ENCODE measurements at places on chromosomes 7 and 10.

DNA sequence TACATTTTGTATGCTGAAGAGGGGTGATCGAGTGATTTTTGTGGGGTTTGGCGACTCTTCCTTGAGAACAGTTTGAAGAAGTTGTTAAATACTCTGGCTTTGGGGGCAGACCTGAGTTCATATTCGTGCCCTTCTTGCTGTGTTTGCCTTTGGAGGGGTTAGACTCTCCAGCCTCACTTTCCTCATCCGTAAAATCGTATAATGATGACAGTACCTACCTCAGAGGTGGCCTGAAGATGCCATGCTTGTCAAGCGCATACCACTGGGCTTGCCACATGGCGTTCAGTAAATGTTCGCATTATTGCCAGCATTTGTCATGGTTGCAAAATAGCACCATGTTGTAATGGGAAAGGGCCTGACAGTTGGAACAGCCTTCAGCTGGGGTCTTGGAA, 1.3 kb downstream of the STK17A start:
- DNase-seq: peak; percentile 62

- peak; percentile 21 for DNase-seq
These were observed 299.1 kb downstream of the PLXNA4 start for GRCh38 chr7:132276976-132277725.

DNA sequence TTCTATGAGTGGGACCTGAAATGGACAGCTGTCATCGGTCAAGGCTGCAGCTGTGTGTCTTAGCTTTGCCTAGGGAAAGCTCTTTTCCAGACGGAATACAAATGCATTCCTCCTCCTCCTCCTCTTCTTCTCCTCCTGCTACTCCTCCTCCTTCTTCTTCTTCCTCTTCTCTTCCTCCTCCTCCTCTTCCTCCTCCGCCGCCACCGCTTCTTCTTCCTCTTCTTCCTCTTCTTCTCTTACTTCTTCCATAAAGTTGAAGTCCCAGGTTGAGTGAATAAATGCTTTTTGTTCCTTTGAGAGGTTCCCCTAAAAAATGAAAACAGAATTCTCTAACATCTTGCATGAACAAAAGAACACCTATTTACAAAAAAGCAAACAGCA, 28.7 kb downstream of the KLF6 start:
- no peak for DNase-seq

DNA sequence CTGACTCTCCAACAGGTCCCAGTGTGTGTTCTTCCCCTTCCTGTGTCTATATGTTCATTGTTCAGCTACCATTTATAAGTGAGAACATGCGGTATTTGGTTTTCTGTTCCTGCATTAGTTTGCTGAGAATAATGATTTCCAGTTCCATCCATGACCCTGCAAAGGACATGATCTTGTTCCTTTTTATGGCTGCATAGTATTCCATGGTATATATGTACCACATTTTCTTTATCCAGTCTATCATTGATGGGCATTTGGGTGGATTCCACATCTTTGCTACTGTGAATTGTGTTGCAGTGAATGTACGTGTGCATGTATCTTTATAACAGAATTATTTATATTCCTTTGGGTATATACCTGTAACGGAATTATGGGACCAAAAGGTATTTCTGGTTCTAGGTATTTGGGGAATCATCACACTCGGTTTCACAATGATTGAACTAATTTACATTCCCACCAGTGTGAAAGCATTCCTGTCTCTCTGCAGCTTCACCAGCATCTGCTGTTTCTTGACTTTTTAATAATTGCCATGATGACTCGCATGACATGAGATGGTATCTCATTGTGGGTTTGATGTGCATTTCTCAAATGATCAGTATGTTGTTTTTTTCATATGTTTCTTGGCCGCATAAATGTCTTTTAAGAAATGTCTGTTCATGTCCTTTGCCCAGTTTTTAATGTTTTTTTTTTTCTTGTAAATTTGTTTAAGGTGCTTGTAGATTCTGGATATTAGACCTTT, 60.2 kb downstream of the LSMEM1 start:
- DNase-seq: peak; percentile 40

- DNase-seq: no peak
These were observed 29.1 kb downstream of the POLL start for GRCh38 chr10:101558671-101559595.
